Caudate nucleus (tissue), 63 donors: ENCODE measurements at places on chromosomes 1 and 21.
A peak's percentile ranks its signal among the peaks of the same experiment; 100 is the strongest.

- no peak for DNase-seq
These were observed 29.5 kb downstream of the DMAP1 start for GRCh38 chr1:44242746-44243145.

GRCh38 chr1:117818456-117818855, 111.0 kb downstream of the GDAP2 start:
- DNase-seq: no peak

- DNase-seq: no peak
These were observed 1.4 kb downstream of the LDLRAD1 start for GRCh38 chr1:54016343-54017282.

DNA sequence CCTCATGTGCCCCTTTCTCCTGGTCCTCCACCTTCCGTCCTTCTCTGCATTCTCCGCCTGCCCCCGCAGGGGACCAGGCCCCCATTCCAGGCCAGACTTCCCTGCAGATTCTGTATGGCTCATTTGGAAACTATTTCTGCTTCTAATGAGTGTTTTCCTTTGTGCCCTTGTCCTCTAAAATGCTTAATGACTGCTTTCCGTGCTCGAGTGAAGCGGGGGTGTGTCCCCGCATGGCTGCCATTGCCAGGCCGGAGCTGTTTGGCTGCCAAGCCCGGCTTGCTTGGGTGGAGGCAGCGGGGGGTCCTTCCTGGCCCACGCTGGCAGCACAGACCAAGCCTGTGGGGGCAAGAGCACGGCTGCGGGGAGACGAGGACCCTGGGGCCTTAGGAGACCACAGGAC, 299.3 kb upstream of the VAMP3 start:
- peak; percentile 32 for DNase-seq

- no peak for DNase-seq
These were observed 105.9 kb upstream of the CDC42BPA start for GRCh38 chr1:227424159-227424680.

DNA sequence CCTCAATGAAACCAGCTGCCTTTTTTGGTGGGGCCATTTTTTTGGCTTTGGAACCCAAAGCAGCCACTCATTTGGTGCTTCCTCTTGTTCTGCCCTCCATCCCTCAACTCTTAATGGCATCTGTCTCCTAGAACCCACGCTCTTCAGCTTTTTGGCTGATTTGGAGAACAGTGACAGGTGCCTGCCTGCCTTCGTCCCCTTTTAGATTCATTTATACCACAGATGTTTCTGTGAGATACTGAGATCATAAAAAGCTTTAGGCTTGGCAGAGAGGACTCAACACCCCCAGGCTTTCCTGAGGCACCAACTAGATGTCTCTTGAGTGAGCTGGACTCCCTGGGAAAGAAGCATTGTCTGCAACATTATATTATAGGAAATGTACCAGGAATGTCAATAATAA, 20.4 kb upstream of the YTHDF2 start:
- no peak for DNase-seq

DNA sequence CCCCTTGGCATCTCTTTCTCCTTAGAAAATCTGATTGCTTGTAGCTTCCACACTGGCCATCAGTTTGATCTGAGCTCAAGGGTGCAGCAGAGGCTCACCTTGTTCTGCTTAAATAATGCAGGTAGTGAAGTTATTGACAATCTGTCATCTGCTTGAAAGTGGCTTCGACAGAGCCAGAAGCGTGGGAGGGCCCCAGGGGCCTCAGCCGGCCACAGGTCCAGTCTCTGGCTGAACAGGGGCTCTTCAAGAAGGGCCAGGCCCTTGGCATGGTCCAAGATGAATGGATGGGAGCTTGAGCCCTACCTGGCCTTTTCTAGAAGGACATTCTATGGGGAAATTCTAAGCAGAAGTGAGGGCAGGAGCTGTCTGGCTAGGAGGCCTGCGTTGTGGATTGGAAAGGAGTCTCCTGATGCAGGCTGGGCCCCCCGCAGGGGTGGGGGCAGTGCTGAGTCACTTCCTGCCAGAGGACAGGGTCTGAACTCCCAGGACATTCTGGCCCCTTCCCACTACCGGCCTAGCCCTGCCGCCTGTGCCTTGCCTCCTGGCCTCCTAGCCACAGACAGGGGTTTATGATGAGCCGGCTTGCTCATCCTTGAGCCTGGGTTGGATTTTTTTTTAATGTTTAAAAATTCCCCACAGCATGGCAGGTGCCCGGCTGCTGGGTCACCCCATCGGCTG, 162.3 kb upstream of the VAMP3 start:
- no peak for DNase-seq

DNA sequence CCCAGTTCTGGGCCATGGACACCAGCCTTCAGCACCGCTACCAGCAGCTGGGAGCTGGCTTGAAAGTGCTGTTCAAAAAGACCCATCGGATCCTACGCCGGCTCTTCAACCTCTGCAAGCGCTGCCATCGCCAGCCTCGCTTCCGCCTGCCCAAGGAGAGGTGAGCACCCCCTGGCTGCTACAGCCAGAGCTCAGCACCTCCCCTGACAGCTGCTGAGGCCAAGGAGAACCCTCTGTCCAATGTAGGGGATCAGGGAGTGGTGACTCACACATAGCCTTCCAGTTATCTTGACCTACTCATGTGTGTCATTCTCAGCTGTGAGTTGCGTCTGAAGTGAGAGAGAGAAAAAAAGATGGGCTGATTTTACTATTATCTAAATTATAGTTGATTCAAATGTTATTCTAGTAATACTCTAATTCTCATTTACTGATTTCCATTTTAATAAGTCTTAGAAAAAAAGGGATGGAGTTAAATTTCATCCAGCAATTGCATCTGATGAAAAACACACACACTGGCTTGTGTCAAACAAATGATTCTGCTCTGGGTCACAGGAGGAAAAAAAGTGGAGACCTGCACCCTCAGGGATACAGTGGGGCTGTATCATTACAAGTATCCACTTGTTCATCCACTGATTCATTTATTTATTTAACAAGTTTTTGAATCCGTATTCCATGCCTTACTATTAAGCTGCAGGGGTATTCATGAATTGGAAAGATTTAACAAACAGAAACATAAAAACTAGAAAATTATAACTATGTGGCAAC, 108.0 kb downstream of the BRINP2 start:
- no peak for DNase-seq

GRCh38 chr1:160606611-160607010, 27.3 kb upstream of the CD84 start:
- DNase-seq: no peak

DNA sequence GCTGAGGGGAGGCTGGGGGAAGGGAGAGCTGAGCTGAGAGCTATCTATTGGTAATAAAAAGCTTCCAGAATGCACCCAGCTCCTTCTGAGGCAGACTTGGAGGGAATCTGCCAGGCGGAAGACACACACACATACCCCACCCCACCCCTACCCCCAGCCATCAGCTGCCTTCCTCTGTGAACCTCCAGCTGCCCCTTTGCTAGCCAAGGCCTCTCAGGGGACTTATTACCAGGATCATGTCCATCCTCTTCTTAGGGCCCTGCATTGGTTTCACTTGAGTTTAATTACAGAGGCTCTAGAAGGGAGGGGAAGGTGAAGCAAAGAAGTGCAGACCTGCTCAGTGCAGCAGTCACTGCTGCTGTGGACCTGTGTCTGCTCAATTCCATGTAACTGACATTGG, 156.4 kb downstream of the OMA1 start:
- DNase-seq: no peak

DNA sequence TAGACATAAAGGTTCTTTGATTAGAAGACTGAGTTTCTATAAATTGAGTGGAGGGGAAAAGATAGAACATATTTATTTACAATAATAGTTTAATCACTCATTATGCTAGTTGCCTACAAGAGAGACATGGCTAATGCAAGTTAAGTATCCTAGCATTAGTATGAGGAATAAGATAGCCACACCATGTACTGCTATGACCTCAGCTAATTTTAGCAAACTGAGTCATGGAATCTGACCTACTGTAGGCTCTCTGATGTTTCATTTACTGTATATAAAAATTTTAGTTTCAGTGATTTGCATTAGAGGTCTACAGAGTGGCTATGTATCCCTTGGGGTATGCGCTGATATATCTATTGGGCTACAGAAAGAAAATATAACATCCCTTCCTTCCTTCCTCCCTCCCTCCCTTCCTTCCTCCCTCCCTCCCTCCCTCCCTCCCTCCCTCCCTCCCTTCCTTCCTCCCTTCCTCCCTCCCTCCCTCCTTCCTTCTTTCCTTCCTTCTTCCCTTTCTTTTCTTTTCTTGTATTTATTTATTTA, 5.8 kb downstream of the AGL start:
- no peak for DNase-seq

- no peak for DNase-seq
These were observed 4.1 kb downstream of the KRTAP13-4 start for GRCh38 chr21:30434033-30434631.

- no peak for DNase-seq
These were observed 1.4 kb upstream of the FAM151A start for GRCh38 chr1:54624466-54625464.

- no peak for DNase-seq
These were observed 23.0 kb upstream of the PNRC2 start for GRCh38 chr1:23936481-23937176.

DNA sequence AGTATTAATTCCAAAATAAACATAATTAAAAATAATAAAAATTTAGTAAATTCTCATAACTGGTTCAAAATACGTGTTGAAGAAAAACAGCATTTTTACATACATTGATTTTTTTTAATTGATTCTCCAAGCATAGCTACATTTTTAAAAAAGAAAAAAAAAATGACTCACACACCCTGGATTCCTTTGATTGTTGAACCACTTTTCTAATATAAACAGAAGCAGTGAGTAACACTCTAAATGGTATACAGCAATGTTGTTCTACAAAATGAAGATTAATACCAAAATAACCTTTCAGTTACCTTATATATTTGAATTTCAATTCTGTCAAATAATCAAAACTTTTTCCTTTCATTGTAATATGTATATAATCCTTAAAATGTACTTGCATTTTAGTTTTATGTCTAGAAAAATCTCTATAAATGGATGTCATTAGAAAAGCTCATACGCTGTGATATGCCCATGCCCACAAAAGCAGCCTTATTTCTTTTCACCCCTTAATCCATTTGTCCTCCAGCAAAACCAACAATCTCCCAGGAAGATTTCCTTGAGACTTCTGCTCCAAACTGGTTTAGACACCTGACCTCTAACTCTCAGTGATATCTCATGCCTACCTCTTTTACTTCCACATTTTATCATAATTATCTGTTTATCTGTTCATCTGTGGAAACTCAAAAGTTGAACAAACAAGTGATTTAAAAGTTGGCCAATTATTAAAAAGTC, 246.4 kb upstream of the NR5A2 start:
- DNase-seq: no peak

GRCh38 chr1:213399695-213400094, 348.7 kb downstream of the RPS6KC1 start:
- no peak for DNase-seq

DNA sequence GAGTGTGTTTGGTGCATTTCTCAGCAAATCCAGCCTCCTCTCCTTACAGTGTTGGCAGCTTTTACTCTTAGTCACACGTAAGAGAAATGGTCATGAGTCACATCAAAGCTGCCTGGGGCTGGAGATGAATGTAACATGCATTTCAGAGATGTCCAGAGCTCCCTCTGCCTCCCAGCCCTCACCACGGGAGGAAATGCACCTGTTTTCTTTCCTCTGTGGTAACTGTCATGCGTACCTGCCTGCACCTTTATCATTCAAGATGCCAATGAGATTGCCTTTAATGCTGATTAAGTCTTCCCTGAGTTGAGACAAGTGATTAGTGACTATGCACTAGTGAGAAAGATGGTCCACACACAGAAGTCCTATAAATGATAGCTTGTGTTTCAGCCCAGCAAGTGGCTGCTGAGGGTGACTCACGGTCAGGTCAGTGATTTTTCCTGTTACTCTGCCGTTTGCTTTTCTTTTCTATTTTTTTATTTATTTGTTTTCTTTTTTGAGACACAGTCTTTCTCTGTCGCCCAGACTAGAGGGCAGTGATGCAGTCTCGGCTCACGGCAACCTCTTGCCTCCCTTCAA, 277.3 kb upstream of the FMN2 start:
- DNase-seq: no peak

DNA sequence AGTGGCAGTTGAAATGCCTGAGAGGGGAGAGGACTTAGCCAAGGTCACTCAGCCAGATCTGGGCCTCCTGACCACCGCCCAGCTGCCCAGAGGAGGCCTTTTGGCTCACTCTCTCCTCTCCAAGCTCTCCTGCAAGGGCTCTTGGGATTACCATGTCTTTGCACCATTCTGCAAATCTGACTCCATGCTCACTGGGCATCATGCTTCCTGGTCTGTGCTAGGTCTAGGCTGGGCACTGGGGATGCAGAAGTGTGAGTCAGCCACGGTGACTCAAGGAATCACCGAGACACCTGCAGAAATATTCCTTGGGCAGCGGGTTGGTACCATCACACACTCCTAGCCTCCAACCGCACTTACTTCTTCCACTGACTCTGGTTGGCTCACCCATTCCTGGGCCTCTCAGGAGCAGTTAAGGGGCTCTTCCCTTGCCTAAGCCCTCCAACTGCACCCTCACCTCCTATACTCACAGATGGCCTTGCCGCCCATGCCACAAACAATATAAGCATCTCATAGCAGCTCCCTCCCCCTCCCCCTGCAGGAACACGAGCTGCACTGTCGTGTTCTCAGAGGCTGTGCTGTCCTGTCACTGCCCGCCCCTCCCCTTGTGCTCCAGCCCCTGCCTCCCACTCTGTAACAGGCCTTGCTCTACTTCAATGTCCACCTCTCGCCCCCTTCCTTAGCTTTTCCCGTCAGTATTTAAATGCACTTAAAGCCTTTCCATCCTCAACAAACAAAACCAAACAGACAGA, 34.8 kb downstream of the CDCP2 start:
- DNase-seq: no peak

DNA sequence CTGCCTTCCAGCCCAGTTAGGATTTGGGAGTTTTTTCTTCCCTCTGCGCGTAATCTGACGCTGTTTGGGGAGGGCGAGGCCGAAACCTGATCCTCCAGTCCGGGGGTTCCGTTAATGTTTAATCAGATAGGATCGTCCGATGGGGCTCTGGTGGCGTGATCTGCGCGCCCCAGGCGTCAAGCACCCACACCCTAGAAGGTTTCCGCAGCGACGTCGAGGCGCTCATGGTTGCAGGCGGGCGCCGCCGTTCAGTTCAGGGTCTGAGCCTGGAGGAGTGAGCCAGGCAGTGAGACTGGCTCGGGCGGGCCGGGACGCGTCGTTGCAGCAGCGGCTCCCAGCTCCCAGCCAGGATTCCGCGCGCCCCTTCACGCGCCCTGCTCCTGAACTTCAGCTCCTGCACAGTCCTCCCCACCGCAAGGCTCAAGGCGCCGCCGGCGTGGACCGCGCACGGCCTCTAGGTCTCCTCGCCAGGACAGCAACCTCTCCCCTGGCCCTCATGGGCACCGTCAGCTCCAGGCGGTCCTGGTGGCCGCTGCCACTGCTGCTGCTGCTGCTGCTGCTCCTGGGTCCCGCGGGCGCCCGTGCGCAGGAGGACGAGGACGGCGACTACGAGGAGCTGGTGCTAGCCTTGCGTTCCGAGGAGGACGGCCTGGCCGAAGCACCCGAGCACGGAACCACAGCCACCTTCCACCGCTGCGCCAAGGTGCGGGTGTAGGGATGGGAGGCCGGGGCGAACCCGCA, at the start of gene PCSK9:
PCSK9 (plus strand) TSS at position 207 of the 741 bp plus-strand sequence; CDS start at position 497, 290 bp downstream.
- DNase-seq: no peak

- DNase-seq: no peak
These were observed 431.3 kb downstream of the DISC1 start for GRCh38 chr1:232057896-232058274.

GRCh38 chr1:240906477-240906876, 294.5 kb upstream of the GREM2 start:
- no peak for DNase-seq
